ENCODE measurements at places on chromosomes 5 and 9. TPM values are rescaled to one million over a fixed set of nuclear protein-coding genes. Genes with fewer than 3 reads are reported as not detected.

The CFAP157 gene
- not detected for total RNA-seq

The CD180 gene
- 0.55 TPM for total RNA-seq

The FCN1 gene
- total RNA-seq: 6.9 TPM

The ZNF483 gene
- total RNA-seq: 19.7 TPM

The DAPK1 gene
- total RNA-seq: 88.2 TPM

The PCDHGA1 gene
- total RNA-seq: 1.4 TPM

The TXNDC8 gene
- not detected for total RNA-seq

The PCDHGA12 gene
- total RNA-seq: 14.1 TPM

The LRRC70 gene
- total RNA-seq: 3.2 TPM

The TOPORS gene
- 27.5 TPM for total RNA-seq

The C8G gene
- not detected for total RNA-seq

The LCN12 gene
- not detected for total RNA-seq

The RETREG1 gene
- total RNA-seq: 12.8 TPM

The CDH9 gene
- not detected for total RNA-seq

The CCNO gene
- not detected for total RNA-seq

The SPINK13 gene
- 0.33 TPM for total RNA-seq

The SLC25A2 gene
- total RNA-seq: 0.81 TPM

The IRX2 gene
- not detected for total RNA-seq

The DCAF10 gene
- 42.5 TPM for total RNA-seq

The CCDC152 gene
- 0.55 TPM for total RNA-seq

The SGCD gene
- 34.3 TPM for total RNA-seq

The WDR55 gene
- 13.6 TPM for total RNA-seq

The ANKRD20A1 gene
- 1.7 TPM for total RNA-seq

The TMEFF1 gene
- total RNA-seq: not detected

The MAMDC4 gene
- 0.71 TPM for total RNA-seq

The CAMK2A gene
- total RNA-seq: 0.68 TPM

The PRRX2 gene
- not detected for total RNA-seq

All from sigmoid colon (tissue), 7 donors.